ENCODE measurements at places on chromosomes 5 and 9.

- DNase-seq: no peak
Observed at GRCh38 chr5:101590384-101590783, 687.3 kb upstream of the ST8SIA4 start.

DNA sequence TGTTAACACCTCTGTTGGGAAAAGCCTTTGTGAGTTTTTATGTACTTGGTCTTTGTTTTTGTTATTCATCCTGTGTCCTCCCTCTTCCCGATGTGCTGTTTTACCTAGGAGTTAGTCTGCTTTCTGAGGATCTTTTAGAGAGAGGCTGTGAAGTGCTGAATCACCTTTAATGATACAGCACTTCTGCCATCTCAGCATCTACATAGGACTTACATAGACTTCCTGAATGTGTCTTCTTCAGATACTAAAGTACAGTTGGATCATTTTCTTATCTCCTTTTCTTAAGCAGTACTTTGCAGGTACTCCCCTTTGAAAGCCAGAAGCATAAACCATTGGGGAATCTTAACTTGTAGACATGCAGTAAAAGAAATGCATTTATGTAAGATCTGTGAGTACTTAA is 31.5 kb downstream of the OTULIN start:
- no peak for DNase-seq

DNA sequence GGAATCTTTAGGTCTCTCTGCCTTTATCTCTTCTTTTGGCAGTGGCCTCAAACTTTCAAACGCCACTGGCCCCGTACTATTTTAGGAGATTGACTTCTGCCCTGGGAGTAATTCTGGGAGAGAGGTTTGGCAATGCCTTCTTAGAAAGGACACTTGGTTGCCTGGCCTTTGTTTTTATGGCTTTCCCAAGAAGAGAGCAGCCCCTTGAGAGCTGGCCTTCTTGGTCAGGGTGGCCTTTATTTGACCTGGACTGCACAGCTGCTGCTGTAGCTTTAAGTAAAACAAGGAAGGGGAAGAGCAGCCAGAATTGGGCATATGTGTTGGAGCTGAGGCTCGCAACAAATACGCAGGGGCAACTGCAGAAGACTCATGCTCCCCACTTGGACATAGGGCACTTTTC is 60.8 kb downstream of the PTPN3 start:
- DNase-seq: no peak

DNA sequence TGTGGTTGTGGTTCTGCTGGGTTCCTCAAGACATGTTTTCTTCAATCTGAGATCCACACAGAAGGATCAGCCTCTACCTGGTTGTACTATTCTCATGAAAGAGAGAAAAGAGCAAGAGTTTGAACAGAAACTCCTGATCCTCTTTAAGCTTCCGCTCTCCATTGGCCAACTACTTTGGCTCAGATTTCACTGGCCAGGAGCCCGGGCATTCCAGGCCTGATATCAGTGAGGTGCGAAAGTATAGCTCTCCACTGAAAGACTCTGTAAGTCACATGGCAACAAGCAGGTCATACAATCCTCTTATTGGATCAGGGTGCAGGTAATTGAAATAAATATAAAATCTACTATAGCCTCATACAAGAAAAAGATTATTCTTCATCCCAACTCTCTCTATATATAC is 920.5 kb downstream of the TLE4 start:
- no peak for DNase-seq

GRCh38 chr9:133114886-133115603 is 6.0 kb downstream of the RALGDS start:
- DNase-seq: no peak

GRCh38 chr5:66701244-66701643 is 105.1 kb downstream of the MAST4 start:
- no peak for DNase-seq

GRCh38 chr5:178437386-178438075 is 152.7 kb downstream of the COL23A1 start:
- DNase-seq: no peak

DNA sequence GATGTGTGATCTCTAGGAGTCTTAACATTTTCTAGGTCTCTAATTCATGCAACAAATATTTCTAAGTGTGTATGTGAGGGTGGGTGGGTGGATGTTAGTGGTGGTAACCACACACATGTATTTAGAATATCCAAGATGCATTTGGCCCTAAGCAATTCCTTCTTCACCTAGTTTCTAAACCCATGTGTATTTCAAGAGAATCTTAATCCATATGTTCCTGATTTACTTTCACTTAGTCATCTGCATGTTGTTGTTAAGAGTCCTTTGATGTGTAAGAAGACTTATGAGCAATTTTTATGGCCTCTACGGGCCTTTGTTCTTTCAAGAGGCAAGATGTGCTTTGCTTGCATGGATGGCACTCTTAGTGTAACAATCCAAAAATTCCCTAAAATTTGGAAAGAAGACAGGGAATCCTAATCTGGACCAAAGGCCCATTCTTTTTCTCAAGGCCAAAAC is 282.6 kb downstream of the SPATA31D1 start:
- no peak for DNase-seq

DNA sequence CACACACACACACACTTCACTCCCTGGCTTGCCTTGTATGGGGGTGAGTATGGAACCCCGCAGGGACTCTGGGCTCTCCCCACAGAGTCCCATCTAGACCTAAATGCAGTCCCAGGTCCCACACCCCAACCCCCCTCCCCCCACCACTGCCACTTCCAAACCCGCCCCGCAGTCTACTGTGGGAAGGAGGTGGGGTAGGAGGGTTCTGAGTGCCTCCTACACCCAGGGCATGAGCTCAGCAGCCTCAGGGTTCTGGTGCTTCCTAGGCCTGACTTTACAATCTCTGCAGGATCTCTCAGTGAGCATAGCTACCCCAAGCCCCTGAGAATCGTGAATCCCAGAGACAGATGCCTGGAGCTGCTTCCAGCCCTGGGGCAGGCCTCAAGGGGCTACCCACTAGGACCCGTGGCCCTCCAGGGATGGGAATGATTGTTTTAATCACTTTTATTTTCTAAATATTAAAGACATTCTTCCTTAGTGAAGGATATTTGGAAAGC is 1.5 kb upstream of the NACC2 start:
- no peak for DNase-seq

DNA sequence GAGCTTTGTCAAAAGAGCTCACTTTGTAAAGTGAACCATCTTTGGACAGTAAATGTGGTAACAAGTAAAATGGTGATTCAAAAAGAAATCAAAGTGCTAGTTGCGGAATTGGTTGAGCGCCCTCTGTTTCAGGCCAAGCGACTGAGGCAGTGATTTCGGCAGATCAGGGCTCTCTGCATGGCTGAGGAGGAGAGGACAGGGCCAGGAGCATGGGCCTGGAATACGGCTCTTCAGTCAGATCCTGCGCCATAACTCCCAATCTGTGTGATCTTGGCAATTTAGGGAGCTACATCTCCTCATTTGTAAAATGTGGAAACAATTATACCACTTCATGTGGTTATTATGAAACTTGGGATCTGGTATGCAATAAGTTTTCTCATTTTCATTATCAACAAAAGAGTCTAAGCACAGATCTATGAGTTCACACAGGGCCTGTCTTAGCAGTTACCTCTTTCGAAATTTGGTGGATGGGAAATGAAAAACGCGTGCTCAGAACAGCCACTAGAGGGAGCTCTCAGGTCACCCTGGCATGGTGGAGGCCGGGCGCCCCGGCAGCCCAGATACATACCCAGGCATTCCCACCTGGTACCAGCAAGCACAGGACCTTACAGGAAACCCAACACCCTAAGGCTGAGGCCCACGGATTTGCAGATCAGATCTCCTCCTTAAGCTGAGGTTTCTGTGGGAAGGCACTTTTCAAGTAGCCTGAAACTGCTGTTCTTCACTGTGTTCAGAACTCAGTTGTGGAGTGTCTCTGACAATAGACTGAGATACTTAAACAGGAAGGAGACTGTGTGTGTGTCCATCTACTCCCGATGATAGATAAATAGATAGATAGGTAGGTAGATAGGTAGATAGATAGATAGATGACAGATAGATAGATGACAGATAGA is 303.7 kb downstream of the RAB3C start:
- DNase-seq: peak; percentile 44

DNA sequence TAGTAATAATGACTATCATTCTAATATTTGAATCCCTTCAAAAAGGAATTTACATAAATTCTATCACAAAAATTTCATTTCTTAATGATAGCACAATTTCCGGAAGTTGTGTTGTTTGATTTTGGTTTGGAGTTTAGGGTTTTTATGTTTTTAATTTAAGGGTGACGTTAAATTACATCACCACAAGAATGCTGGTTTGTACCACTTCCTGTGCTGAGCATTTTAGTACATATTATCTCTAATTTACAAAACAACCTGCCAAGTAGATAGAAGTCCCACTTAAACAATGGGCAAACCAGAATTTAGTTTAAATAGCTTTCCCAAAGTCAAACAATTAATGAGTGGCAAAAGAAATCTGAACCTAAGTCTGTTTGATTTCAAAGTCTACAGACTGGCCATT is 63.4 kb downstream of the DENND1A start:
- DNase-seq: no peak

- DNase-seq: no peak
Observed at GRCh38 chr5:6570530-6570929, 62.3 kb downstream of the NSUN2 start.

DNA sequence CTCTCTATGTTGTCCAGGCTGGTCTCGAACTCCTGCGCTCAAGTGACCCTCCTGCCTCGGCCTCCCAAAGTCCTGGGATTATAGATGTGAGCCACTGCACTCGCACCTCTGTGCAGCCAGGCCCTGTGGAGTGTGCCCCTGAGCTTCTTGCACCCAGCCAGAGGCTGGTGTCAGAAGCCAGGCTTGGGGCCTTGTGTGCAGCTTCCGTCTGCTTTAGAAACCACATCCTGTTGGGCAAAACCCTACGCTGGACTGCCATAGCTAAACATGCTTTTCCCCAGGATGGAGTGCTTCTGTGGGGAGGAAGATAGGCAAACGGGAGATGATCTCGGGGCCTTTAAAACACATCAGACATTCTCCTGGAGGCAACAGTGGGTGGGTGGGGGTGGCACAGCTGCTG is 40.1 kb downstream of the PRRT1B start:
- DNase-seq: no peak

- no peak for DNase-seq
Observed at GRCh38 chr5:163548649-163549048, 43.2 kb downstream of the MAT2B start.

DNA sequence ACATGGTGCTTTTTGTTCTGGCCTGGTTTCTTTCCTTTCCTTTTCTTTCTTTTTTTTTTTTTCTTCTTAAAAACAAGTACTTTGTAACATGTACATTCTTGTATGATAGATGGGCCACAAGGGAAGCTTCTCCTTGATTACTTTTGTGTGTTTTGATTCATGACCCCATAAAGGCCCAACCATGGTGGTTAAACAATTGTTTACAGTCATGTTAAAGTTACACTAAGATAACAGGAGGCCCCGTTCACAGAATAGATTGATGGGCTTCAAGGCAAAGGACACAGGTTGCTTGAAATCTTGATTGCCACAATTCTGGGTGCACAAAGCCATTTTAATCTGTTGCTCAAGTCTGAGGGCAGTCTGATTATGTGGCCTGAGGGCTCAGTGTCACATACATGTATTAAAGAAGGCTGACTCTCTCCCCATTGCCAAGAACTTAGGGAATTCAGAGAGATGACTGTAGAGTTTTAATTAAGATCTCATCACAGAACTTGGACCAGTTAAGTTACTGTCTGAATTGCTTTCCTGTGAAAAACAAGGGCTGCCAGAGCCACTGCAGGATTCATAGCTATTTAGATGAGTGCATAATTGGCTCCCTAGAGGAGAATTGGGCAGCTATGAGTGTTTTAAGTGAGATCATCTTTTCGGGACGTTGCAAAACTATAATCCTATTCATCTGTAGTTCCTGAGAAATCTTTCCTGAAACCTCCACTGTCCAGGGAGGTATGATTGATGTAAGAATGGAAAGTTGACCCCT is 163.4 kb downstream of the TLE4 start:
- no peak for DNase-seq

GRCh38 chr5:102902647-102903046 is 147.5 kb downstream of the PAM start:
- peak; percentile 7 for DNase-seq

Data from endothelial cell of umbilical vein (primary cell).